ENCODE measurements at places on chromosomes 4 and X.

DNA sequence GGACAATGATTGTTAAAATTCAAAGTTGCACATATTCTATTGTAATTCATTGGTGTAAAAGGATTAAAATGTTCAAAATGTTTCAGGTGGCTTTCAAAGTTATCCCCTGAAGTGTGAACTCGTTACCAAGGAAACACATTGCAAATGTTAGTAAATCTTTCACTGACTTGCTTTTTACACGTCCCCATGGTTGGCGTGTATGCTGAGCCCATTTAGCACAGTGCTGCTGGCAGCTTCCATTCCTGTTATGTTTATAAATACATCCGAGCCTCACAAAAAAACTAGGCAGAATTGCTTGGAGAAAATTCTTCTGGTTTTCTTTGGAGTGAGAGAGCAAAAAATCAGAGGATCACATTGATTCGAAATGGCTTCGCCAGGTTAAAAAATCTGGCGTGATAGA, 105.9 kb upstream of the HPGD start:
- no peak for DNase-seq

GRCh38 chrX:155334486-155335336, at the start of gene CLIC2:
Gene CLIC2, minus strand, starts transcription at chrX:155334614. Its CDS starts 187 bp downstream, at chrX:155334427.
- DNase-seq, result no peak

DNA sequence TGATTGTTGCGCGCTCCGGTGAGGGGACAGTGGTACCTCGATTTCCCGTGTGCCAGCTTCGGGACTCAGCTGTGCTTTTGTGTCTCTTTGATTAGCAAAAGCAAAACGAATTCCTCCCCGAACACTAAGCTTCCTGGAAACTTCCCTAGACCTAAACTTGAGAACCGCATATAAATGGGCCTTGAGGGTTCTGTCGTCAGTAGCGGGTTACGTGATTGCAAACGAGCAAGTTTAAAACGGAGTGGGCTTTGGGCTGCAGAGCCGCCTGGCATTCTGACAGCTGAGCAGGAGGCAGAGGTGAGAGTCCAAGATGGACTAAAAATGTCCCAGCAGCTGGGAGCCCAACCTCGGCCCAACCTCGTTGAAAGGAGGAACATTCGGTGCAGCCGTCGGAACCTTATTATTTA, 1.2 kb upstream of the TAPT1 start:
- no peak for DNase-seq

GRCh38 chr4:20576861-20577260, 123.4 kb upstream of the PACRGL start:
- DNase-seq, result no peak

GRCh38 chrX:28329156-28329555, 258.1 kb upstream of the IL1RAPL1 start:
- no peak for DNase-seq

DNA sequence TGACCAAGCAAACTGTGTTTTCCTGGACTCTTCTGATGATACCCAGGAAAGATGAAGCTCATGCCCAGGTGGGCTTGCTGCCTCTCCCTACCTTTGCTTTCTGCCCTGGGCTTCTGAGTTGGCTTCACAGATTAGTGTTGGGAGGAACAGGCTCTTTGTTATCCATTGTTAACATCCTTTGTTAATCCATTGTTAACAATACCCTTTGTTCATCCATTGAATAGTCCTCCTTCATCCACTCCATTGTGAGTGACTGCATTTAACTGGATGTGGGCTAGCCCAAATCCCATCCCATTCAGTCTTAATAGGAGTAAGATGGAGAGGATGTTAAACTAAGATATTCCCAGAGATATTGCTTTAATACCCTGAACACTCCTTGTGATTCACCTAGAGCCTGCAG, 199.0 kb upstream of the LNX1 start:
- DNase-seq, result no peak

- no peak for DNase-seq
These were observed 36.8 kb downstream of the FABP2 start for GRCh38 chr4:119284876-119285780.

GRCh38 chr4:56612282-56612681, 68.8 kb downstream of the HOPX start:
- DNase-seq, result no peak

DNA sequence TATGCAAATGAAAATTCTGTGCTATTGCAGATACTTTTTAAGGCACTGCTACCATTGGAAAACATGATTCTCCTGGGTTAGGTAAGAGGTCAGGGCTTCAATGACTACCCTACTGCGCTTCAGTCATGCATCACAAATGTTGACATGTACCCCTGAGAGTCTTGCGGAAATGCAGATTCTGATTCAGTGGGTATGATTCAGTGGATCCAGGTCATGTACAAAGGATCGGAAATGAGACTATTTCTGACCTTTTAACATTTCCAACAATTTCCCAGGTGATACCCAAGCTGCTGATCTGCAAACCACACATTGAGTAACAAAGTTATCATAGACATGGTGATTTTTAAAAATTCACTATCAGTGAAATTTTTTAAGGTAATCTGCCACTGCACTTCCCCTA, 62.6 kb downstream of the DDX53 start:
- no peak for DNase-seq

DNA sequence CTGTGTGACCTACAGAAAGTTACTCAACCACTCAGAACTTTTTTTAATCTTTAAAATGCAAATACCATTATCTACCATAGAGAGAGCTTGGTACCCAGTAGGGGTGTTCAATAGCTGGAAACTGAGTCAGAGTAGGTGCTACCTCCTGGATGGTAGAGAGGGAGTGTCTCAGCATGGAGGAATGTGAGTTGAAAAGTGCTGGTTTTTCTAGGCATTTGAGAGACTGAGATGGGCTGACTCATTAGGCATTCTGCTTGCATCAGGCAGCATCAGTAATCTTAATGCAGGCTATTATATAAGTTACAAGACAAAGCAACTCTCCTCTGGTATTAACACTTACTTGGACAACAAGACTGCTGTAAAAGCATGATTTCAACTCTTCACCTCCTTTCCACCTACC, 70.9 kb upstream of the ARHGEF9 start:
- no peak for DNase-seq

DNA sequence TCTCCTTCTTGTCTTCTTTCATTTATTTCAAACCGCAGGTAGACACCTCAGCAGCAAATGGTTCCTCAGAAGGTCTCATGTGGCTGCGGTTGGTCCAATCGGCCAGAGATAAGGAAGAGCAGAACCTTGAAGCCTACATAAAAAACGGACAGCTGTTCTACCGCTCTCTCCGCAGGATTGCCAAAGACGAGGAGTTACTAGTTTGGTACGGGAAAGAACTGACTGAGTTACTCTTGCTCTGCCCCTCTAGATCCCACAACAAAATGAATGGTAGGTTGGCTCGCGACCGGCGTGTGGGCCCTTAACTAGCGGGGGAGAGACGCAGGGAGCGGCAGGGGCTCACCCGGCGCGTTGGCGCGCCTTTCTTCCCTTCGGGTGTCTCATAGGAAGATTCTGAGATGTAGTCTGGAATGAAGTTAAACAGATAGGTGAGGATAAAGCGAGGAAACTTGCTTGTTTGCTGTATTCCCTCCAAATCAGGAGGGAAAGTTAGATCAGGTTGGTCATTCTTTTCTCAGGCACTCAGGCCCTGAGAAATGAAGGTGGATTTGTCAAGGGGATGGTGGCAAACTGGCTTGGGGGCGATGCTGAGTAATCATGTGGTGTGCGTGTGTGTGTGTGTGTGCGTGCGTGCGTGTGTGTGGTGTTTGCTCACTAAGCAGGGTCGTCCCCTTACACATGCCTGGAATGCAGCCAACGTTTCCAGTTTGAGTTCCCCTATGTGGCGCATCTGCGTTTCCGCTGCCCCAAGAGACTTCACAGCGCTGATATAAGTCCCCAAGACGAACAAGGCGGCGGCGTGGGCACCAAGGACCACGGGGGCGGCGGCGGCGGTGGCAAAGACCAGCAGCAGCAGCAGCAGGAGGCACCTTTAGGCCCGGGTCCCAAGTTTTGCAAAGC, 4.2 kb downstream of the PRDM8 start:
- peak; percentile 41 for DNase-seq

GRCh38 chrX:107484002-107484726, 34.7 kb downstream of the FRMPD3 start:
- DNase-seq, result no peak

DNA sequence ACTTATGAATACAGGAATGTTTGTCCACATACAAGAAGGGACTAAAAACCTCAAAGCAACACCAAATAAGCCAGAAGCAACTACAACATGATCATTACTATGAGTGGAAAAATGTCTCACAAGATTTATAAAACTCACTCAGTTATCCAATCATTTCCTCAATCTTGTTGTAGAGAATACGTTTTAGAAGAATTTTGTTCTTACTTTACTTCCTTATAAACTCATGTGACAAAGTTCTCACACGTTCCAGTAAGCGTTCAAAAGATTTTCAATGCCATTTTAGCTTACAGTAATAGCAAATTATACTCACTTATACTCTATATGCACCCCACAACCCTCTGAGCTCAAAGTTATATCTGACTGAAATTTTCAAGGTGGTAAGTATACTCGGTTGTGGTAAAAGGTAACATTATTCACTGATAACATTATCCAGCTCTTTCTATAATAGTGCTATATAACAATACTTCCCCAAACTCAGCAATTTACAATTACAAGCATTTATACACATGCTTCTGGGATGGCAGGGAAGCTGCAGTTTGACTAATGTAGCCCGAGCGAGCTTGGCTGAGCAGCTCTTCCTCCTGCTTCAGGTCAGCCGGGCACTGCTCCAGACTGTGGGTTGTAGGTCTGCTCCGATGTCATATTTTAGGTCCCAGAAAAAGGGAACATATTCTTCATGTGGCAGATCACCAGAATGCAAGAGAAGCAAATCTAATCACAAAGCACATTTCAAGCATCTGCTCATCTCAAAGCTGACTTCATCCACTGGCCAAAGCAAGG, 226.3 kb downstream of the RCHY1 start:
- no peak for DNase-seq

GRCh38 chrX:45710081-45710801, 509.6 kb upstream of the DIPK2B start:
- peak; percentile 6 for DNase-seq

DNA sequence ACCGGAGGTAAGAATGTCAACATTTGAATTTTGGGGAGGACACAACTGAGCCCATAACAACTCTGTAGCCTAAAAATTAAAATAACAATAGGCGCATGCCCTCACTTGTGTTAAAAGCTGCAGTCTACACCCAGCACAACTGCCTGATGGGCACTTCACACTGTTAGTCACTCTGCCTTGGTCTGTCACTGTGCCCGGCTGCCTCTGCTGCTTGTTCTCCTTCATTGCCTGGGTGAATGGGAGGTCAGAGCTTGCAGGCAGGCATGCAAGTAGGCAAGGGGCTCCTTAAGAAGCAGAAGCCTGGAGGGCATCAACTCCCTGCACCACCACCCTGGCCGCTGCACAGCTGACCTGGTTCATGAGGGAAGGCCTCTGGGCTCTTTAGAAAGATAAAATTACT, 374.8 kb downstream of the MID1IP1 start:
- DNase-seq, result no peak

- no peak for DNase-seq
These were observed 2.9 kb downstream of the ANTXR2 start for GRCh38 chr4:80069837-80070731.

GRCh38 chrX:20197641-20198210, 56.1 kb upstream of the EIF1AX start:
- no peak for DNase-seq

GRCh38 chr4:88526221-88526815, 2.7 kb upstream of the PYURF start:
- DNase-seq, result no peak

- no peak for DNase-seq
These were observed 461.2 kb upstream of the PCDH7 start for GRCh38 chr4:30258949-30259348.

DNA sequence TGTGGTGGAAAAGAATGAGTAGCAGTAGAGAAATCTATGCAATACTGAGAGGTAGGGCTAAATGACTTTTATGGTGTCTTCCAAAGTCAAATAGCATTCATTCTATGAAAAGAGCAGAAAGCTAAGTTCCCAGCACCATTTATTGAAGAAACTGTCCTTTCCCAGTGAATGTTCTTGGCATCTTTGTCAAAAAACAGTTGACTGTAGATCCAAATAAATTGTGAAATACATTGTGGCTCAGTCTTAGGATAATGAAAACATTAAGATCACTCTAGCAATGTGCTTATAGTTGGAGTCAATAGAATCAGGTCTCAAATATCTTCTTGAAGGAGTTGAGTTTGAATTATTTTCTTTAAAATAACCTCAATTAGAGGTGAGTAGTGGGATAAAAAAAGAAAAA, 19.4 kb downstream of the AREG start:
- DNase-seq, result no peak

DNA sequence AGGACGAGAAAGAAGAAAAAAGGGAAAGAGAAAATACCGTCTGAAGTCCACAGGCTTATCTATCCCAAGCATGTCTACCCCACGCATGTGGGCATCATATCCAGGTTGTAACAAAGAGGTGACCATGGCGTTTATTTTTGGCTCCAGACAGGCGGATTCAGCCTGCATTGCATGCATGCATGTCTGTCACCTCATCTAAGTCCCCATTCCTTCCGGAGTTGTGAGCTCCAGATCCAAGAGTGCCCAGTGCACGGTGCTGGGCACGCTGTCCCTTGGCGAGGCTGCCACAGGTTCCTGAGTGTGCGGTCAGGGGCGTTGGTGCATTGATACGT, 905 bp upstream of the GALNTL6 start:
- DNase-seq, result no peak

DNA sequence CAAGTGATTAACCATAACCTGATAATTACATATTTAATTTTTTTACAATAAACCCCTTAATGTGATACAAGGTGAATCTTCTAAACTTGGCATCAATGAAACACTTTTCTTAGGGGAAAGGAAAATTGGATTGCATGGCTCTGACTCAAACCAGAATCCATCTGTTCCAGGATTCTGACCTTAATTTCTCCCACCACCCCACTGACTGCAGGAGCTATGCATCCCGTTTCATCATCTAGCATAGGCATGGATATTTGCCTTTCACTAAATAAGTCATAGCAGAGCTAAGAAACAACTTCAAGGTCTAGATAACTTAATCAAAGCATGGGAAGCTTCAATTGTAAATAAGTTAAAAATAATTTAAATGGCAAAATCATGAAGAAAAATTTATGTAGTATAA, 156.3 kb downstream of the BTC start:
- no peak for DNase-seq

DNA sequence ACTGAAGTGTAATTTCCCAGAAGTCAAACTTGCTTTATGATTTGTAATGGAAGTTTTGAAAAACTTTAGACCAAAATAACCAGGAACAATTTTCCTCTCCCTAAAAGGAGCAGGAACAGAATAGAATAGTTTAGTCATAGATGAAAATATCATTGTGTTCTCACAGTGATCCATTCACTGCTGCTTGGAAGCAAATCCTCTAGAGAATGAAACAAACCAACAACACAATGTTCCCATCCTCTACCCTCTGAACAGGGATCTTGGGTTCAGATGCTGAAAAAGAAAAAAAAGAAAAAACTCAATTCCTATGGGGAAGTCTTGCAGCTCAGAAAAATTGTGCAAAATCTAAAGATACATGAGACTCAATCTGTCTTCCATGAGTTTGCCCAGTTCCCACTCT, 12.2 kb downstream of the DSPP start:
- no peak for DNase-seq

- DNase-seq, result no peak
These were observed 180.6 kb downstream of the OPHN1 start for GRCh38 chrX:68252664-68253063.
